ENCODE measurements at places on chromosomes 16 and 17.

DNA sequence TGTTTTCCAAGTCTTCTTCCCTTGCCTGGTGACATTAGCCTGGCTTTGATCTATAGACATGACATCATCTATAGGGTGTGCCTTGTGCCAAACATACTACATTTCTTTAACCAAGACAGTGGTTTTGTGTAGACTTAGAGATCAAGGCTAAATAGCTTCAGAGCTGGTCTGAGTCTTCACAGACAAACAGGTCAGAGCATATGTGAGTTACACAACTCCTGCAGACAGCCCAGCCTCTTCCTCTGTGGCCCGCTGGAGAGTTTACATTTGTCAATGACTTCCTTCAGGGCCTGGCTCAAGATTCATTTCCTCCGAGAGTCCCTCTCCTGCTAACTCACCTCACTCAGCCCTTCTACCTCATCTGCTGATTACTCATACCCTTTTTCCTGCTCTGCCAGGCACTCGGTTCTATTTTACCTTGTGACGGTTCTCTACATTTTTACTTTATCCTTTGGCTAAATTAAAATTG is 73.1 kb upstream of the TANC2 start:
- DNase-seq = peak; percentile 61

- peak; percentile 86 for DNase-seq
These were observed 37.9 kb downstream of the SOX8 start for GRCh38 chr16:1019231-1020090.

GRCh38 chr16:84022644-84023043 is 20.0 kb downstream of the SLC38A8 start:
- no peak for DNase-seq

GRCh38 chr16:49467540-49468372 is 94.2 kb downstream of the C16orf78 start:
- no peak for DNase-seq

DNA sequence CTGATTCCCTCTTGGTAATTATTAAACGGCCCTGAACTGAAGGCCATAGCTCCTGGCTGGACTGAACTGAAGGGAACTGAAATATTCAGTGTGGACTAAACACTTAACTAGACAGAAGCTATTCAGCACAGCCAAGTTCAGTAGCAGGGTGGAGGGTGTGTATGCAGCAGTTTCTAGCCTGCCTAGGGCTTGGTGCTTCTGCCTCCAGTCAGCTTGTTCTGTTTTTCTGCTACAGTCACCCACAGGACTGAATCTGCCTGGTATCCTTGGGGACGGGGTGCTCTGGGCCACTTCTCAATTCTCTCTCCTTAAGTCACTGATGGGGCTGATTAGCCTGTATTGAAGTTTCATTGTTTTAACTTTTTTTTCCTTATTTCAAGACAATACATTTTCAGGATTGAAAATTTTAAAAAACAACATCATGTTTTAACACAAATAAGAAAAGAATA is 77.1 kb downstream of the WWP2 start:
- no peak for DNase-seq

DNA sequence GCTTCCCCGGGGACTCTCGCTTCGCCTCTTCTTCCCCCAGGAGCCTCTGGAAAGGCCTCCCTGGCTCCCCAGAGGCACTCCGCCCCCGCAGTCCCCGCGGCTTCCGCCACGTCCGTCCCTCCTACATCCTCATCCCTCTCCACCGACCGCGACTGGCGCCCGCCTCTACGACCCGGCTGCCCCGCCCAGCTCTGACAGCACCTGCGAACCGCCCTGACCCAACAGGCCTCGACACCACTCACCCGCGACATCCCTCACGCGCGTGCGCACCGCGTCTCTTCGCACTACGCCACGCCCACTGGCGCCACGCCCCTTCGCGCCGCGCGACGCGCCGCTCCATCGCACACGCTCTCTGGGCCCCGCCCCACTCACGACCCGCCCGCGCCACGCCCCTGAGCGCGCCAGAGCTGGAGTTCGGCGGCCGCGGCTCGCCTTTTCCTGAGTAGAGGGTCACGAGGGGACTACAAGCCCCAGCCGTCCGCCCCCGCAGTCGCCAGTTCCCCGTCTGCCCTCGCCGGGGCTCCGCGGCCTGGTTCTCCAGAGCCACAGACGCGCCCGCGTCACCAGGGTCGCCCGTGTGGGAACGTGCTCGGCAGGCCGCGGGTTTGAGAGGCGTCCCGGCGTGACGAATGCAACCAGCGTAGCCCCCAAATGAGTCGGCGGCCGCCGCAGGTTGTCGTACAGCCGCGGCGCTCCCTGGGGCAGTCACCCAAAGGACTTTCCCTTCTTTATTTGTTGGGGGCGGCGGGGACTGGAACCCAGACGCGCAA is 56.2 kb upstream of the LRRC37A3 start:
- peak; percentile 99 for DNase-seq

GRCh38 chr17:76441686-76442340 is 11.1 kb downstream of the UBE2O start:
- no peak for DNase-seq

DNA sequence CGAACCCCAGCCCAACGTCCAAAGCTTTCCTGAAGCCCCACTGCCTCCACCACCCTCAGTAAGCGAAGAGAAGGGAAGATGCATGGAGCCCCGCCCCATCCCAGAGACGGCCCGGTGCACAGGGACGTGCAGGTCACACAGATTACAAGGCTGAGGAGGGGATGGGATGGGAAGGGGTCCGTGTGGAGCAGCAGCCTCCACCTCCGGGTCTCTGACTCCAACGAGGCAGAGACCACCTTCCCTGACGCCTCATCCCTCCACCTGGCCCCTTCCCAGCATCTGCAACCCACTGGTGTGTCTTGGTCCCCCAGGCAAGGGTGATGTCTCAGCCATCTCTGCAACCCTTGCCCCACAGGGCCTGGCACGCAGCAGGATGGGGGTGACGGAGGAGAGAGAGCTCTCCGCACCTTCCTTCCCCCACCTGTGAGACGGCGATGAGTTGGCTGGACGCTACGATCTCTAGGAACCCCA is 58.5 kb downstream of the TBC1D16 start:
- DNase-seq = no peak

- DNase-seq = peak; percentile 40
These were observed 468 bp downstream of the FLYWCH2 start for GRCh38 chr16:2883458-2883908.

GRCh38 chr16:78462288-78463208 is 363.1 kb downstream of the WWOX start:
- DNase-seq = no peak

DNA sequence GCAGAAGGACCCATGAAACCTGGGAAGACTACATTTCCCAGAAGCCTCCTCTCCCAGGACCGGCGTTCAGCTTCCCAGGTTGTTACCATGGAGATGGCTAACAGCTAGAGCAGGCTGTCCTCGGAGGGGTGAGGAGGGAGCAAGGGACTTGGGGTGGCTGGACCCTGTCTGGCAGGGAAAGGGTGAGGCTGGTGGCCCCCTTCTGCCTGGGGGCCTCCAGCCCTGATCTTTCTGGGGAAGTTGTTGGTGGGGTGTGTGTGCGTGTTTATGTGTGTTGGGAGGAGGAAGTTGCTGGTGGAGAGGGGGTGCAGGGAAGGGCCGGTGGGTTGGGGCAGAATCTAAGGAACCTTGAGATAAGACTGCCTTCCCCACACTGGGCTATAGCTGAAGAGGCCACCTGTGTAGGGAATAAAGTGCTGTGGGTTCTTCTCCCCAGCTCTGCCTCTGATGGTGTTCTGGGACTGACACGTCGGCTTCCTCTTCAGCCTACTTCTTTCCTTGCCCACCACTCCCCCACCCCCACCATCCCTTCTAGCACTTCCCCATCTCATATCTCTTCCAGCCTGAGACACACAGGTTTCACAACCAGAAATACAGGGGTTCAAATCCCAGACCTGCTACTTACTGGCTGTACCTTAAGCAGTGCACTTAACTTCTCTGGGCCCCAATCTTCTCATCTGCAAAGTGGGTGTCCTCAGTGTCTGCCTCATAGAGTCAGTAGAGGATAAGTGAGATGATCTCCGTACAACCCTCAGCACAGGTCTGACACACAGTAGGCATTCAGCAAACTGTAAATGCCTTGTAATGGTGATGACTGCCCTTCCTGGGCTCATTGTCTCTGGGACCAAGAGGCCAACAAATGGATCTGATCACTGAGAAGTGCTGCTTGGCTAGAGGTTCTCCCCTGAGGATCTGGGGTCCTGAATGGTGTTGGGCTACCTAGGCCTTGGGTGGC is at the start of gene DRC7:
TSS of gene DRC7 (plus strand) at position 82 of the 955 bp plus-strand sequence. CDS start 3,144 bp downstream, outside the sequence.
- peak; percentile 63 for DNase-seq

DNA sequence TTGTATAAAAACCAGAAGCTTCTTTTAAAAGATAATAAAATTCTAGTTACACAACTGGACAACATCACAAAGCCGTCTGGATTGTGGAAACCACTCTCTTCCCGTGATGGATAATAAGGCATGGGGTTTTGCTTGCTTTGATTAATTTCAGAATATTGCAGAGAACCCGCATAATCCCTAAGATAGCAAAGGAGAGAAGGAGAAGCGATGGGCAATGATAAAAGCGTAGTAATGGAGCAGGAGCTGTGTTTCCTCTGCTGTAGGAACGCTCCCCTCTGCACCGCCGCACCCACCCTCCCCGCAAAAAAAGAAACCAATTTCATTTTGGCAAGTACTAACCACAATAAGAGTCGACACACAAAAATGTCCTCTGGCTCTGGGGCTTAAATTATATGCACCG is 340.9 kb upstream of the PSMD7 start:
- DNase-seq = no peak

GRCh38 chr17:38705803-38706504 is 881 bp downstream of the MLLT6 start:
- DNase-seq = peak; percentile 45

DNA sequence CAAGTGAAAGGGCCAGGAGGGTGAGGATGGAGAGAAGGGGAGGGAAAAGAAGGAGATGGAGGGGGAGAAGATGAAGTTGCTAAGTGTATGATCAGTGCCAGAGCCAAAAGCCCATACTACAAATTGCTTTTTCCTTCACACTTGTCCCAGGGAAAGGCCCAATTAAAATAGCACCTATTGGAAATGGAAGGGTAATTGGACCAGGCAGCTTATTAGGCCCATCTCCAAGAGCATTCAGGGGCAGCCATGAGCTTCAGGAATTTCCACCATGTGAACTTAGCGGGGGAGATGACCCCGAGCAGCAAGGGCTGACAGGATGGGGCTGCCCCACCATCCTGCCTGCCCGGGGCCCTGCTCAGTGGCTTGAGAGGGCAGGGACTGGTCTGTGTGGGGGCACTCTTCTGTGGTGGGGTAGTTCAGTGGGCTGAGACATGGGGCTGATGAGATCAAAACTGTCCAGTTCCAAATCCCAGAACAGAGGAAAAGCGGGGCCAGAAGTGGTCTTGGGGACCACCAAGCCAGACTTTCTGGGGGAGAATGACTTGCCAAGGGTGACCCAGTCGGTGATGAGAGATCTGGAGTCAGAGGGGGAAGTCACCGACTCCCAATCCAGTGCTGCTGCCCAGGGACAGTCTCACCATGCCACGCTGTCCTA is 27.5 kb downstream of the GOSR2 start:
- DNase-seq = no peak

GRCh38 chr16:52526830-52527229 is 20.1 kb downstream of the TOX3 start:
- DNase-seq = no peak

GRCh38 chr17:59338498-59338897 is 7.0 kb downstream of the YPEL2 start:
- no peak for DNase-seq

DNA sequence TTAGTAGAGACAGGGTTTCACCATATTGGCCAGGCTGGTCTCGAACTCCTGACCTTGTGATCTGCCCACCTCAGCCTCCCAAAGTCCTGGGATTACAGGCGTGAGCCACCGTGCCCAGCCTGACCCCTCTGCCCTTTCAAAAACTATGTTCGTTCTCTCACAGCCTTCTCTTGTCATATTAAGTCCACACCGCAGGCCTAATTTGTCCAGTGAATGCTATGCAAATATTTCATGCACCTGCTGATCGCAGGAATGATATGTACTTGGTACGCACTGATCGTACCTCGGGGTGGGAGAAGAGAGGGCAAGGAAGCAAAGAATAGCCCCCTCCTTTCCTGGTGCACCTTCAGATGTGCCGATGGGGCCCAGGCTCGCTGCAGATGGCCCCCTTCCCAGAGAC is 3.0 kb upstream of the BIRC5 start:
- no peak for DNase-seq

DNA sequence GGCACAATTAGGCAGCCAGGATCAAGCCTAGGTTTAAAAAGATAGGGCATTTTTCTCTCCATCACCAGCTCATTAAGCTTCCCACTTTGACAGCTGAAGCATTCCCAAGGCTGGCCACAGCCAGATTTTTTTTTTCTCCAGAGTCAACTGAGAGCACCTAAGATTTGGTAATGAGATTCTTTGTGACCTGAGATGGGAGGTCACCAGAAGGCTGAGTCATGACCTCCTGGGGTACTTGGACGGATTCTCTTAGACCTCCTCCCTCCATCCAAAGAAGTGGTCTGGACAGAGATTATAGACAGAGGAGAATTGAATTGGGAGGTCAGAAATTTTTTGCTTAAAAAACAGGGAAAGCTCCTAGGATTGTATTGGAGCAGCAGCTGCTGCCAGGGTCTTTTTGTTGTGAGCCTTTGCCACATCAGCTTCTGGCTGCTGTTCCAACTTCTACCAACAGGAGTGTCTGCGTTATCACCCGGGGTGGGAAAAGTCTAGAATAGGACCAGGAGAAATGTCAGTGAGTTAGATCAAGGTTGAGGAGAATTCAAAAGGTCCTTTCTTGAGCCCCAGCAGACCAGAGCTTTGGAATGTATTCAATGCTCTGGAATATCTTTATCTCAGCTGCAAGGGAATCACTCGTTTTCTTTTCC is 221.2 kb upstream of the N4BP1 start:
- no peak for DNase-seq

DNA sequence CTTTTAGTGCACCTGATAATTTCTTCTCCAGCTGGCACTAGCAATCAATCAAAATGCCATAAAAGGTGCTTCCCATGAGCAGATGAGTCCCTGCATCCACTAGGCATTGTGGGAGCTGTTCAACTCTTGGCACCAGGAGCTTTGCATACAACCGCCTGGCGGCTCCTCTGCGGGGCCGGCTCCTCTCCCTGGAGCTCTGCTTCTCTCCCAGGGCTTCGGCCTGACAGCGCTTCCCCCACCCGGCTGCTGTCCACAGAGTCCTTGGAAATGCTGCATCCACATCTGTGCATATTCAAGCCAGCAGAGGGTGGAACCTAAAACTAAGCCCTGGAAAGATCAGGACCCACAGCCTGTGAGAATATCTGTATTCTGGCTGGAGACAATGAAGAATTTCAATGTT is 62.9 kb downstream of the LMF1 start:
- DNase-seq = no peak

DNA sequence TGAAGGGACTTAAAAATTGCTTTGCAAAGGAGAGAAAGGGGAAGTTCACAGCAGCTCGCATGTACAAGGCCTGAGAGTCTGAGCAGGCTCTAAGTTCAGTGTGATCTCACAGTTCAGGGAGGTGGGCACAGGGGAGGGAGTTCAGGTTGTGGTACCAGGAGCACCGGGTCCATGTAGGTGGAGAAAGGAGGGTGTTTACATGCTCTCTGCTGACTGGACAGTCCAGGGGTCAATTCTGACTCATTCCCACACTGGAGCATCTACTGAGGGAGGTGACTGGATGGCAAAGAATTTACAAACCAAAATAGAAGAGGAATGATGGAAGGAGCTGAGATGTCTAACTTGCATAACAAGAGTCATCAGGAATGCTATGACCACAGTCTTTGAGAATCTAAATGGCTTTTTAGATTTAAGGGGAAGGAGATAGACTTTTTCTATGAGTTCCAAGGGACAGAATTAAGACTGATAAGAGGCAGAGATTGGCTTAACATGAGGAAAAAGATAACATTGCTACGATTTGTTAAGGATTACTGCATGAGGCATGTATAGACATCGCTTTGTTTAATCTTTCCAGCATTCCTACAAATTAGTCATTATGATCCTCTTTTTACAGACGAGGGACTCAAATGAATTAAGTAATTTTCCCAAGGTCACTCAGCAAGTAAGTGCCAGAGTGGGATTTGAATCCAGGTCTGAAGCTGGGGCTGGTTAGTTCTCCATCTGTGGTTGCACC is 29.9 kb downstream of the MIS12 start:
- DNase-seq = peak; percentile 88

All from AG08396 (cell line).